ENCODE measurements at places on chromosomes 4 and X. TPM values are rescaled to one million over a fixed set of nuclear protein-coding genes. Genes with fewer than 3 reads are reported as not detected.

NAA11 gene
- not detected for polyA plus RNA-seq

RS1 gene
- polyA plus RNA-seq = not detected

MAGEB4 gene
- not detected for polyA plus RNA-seq

PLA2G12A gene
- polyA plus RNA-seq = 25.7 TPM

EOLA2 gene
- polyA plus RNA-seq = 7.1 TPM

MAGEA9B gene
- not detected for polyA plus RNA-seq

CSN1S1 gene
- polyA plus RNA-seq = not detected

PDLIM3 gene
- polyA plus RNA-seq = 24.5 TPM

UGT2B10 gene
- not detected for polyA plus RNA-seq

SLITRK4 gene
- polyA plus RNA-seq = 0.36 TPM

BMP3 gene
- polyA plus RNA-seq = 1.0 TPM

H2BW2 gene
- polyA plus RNA-seq = not detected

CTAG2 gene
- polyA plus RNA-seq = not detected

FGF5 gene
- 1.8 TPM for polyA plus RNA-seq

HS6ST2 gene
- 53.7 TPM for polyA plus RNA-seq

BEND4 gene
- 0.30 TPM for polyA plus RNA-seq

ASB12 gene
- not detected for polyA plus RNA-seq

ACE2 gene
- 0.98 TPM for polyA plus RNA-seq

ZFP92 gene
- 0.17 TPM for polyA plus RNA-seq

ADH7 gene
- polyA plus RNA-seq = not detected

SMIM31 gene
- polyA plus RNA-seq = not detected

ITGB1BP2 gene
- not detected for polyA plus RNA-seq

IL2 gene
- not detected for polyA plus RNA-seq

GAGE13 gene
- not detected for polyA plus RNA-seq

PNMA6A gene
- polyA plus RNA-seq = 8.3 TPM

FAM184B gene
- polyA plus RNA-seq = 3.1 TPM

INTU gene
- polyA plus RNA-seq = 10.6 TPM

GAGE2A gene
- polyA plus RNA-seq = not detected

VCX gene
- polyA plus RNA-seq = not detected

CXCR3 gene
- not detected for polyA plus RNA-seq

MMRN1 gene
- not detected for polyA plus RNA-seq

MAGEC3 gene
- not detected for polyA plus RNA-seq

PCDH18 gene
- not detected for polyA plus RNA-seq

OTC gene
- polyA plus RNA-seq = not detected

SUPT20HL1 gene
- polyA plus RNA-seq = not detected

LRP2BP gene
- 4.3 TPM for polyA plus RNA-seq

WWC2 gene
- 10.5 TPM for polyA plus RNA-seq

BMP15 gene
- polyA plus RNA-seq = not detected

ARMCX2 gene
- 28.2 TPM for polyA plus RNA-seq

DOCK11 gene
- polyA plus RNA-seq = not detected

CDKL2 gene
- polyA plus RNA-seq = 30.2 TPM

GABRQ gene
- not detected for polyA plus RNA-seq

OCIAD2 gene
- polyA plus RNA-seq = 211 TPM

BGN gene
- 0.10 TPM for polyA plus RNA-seq

ATP1B4 gene
- not detected for polyA plus RNA-seq

GPRASP3 gene
- polyA plus RNA-seq = 15.6 TPM

CCDC110 gene
- polyA plus RNA-seq = 1.2 TPM

All from Purkinje cell (primary cell).